Inflammatory macrophage treated with lipopolysaccharide for 1 hour (primary cell): ENCODE measurements at places on chromosomes 4 and X.
A peak's percentile ranks its signal among the peaks of the same experiment; 100 is the strongest.

GRCh38 chr4:68368691-68369131 lies 18.8 kb upstream of the YTHDC1 start:
- peak; percentile 50 for DNase-seq

- DNase-seq: no peak
Observed at GRCh38 chr4:166172619-166173018, 299.6 kb downstream of the TLL1 start.

DNA sequence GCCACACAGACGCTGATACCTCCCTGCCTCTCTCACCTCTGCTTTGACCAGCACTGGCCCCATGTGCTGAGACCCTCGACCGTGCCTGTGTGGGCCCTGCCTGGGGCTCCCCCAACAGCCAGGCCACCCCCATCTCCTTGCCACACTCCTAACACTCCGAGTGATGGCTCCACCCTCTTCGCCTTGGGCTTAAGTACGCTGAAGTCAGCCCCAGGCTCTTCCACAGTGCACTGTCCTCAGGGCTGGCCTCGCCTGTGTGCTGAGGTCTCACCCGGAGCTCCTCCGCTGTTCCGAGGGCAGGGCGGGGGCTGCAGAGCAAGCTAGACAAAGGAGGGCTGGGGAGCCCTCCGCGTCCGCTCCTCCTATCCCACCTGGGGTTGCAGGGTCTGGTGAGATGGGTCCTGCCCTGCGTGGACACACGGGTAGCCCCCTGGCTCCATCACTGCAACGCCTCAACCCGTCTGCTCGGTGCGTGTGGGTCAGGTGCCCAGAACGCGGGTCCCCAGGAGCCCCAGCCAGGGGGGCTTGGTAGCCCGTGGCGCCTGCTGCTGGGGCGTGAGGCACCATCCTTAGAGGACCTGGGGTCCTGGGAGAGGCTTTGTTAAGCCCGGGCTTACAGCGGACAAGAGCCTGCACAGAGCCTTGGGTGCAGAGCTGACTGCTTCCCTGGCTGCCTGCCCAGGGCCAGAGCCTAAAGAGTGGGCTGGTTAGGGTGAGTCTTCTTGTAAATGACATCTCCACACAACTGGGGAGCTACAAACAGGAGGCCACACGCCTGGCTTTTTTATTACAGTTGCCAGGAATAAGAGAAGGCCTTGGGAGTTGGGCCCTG lies 42.6 kb upstream of the NKX1-1 start:
- DNase-seq: no peak

- DNase-seq: no peak
Observed at GRCh38 chr4:156771171-156771837, 200.3 kb downstream of the PDGFC start.

DNA sequence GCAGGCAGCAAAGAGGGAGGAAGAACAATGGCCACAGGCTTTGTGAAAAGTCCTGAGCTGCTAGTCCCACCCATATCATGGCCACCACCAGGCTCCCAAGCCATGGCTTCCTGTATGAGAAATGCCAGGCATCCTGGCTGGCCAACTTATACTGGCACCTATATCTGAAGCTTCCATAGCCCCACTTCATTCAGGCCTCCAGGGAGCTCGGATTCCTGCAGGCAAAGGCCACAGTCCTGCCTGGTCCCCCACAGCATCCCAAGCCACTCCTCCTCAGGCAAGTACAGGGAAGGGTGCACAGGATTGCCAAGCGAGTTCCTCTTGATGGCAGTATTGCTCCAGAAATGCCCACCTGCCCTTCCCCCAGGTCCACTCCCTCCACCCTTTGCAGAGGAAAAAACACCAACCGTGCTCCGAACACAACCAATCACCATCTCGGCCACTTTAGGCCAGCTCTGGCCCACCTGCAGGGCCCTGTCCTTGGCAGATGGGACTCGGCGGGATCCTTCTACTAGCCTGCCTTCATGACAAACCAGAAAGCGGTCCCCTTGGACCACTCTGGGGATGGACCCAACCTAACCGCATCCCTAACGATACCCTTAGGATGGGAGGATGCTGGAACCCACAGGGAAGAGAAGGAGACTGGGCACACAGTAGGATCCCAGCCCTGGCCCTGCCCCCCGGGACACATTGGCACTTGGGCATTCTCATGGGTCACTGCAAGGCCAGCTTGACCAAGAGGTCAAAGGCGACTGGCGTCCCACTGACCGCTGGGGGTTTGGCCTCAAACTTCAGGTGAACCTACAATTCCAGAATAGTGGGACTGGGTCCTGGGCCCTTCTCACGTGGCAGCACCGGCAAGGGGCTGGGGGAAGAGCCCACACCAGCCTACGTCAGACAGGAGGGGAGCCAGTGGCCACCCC lies 220.4 kb upstream of the AGTR2 start:
- no peak for DNase-seq

DNA sequence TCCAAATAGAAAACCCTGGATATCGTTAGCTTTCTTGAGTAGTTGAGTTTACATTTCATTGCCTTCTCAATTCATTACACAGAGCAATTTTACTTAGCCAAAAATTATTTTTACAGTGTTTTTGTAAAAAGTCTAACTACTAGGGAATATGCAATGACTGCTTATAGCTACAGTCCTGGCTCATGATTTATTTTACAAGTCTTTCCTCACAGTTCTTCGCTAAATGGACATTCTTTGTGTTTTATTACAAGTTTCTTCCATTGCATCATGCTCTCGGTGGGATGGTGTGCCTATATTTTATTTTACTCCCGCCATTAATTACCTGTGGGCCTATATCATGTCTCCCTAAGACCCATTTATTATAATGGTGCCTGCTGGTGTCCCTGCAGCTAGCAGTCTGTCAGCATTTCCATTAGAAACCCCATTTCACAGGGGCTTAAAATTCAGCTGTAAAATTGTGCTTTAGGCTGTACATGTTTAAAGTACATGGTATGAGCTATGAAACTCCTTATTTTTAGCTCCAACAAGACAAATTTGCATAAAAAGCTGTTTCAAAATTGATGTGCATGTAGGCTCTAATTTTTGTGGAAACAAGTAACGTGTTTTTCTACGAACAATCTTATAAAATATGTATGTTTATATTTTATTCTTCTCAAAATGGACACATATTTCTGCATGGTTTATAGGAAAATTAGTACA lies 227.4 kb downstream of the SLC7A11 start:
- DNase-seq: no peak

GRCh38 chrX:146396409-146396808 lies 413.2 kb upstream of the CXorf51B start:
- no peak for DNase-seq

DNA sequence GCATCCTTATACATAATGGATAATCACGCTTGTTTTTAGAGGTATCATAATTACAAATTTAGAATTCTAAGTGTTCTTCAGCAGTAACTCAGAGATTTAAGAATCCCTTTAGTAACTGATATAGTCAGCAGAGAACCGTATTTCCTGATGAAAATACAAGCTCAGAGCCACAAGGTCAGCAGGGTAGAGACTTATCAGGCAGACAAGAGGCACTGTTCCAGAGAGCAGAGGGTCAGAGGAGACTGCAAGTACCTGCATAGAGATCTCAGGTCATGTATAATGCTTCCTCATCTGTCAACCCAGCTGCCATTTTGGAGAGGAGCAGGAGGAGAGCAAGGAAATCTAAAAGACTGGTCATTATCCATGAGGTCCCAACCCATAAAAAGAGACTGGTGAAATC lies 787.1 kb upstream of the FTHL17 start:
- no peak for DNase-seq

GRCh38 chrX:150907474-150907873 lies 9.0 kb upstream of the CD99L2 start:
- no peak for DNase-seq

GRCh38 chrX:41824551-41824950 lies 98.8 kb downstream of the CASK start:
- DNase-seq: no peak

DNA sequence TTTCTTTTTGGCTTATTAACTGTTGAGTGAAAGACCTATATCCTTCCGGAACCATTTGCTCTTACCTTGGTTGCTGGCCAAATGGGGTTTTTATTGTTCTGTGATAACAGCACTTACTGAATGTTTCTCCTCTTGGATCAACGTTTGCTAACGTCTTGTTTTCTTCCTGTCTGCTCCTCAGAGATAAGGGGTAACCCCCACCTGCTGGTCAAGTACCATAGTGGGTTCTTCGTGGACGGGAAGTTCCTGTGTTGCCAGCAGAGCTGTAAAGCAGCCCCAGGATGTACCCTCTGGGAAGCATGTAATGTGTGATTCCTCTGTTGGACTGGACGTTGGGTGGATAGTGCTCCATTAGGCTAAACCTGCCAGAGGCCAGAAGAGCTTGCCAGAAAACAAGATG lies 15.3 kb downstream of the BMX start:
- DNase-seq: no peak
